ENCODE measurements at places on chromosomes 2 and 18.

DNA sequence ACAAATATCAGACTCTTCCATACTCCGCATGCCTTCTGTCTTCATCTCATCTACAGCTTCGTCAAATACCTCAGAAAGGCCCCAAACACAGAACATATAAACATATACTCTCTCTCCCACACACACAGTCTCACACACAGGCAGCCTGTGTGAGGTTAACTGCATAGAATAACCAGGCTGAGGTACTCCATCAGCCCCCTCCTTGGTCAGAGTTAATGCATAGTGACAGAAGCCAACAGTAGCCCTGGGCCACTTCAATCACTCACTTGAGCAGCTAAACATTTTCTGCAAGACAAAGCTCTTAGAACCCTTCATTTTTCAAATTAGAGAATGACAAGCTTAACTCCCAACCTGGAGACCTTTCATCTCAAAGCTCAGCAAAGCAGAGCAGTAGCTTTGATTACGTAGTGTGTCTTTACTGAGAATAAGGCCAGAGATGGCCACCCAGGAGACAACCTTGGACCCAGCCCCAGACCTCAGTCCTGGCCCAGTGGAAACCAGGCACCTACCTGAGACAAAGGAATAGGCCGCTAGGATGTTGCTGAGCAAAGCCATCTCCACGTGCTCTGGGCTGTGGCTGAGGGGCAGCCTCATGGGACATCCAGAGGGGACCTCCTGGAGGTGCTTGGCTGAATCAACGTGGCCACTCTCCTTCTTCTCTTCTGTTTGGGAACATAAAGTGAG is 43.0 kb downstream of the EVA1A start:
- DNase-seq, result no peak

- DNase-seq, result no peak
Observed at GRCh38 chr2:28239207-28239606, 153.5 kb upstream of the FOSL2 start.

DNA sequence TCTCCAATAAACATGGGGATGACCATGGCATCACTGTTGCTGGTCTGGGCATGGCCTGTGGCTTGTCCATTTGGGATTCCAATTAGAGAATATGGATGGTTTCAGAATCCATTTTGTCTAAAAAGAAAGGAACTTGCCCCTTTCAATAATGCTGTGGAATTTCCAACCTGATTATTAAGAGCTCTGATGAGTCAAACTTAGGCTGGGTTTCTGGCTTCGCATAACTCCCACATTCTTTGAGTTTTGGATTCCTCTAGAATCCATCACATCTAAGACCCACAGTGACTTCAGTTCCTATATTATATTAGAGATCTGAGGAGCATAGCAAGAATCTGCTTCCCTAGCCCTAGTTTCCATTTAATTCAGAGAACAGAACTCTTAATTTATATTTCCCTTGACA is 531.5 kb downstream of the TNS1 start:
- no peak for DNase-seq

DNA sequence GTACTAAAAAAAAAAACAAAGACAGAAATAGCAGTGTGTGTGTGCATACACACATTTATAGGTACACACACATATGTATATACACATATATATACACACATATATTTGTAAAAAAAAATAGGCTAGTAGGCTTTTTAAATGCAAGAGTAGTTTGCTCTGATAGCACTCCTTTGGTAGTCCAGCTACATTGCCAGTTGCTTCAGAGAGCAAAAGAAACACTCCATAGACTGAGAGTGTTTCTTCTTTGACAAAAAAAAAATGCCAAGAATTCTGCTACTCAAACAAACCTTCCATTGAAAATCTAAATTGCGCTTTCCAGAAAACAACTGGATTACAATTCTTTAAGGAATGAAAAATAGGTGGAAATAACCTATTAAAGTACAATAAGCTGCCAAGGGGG is 365.9 kb upstream of the GALNT5 start:
- DNase-seq, result no peak

DNA sequence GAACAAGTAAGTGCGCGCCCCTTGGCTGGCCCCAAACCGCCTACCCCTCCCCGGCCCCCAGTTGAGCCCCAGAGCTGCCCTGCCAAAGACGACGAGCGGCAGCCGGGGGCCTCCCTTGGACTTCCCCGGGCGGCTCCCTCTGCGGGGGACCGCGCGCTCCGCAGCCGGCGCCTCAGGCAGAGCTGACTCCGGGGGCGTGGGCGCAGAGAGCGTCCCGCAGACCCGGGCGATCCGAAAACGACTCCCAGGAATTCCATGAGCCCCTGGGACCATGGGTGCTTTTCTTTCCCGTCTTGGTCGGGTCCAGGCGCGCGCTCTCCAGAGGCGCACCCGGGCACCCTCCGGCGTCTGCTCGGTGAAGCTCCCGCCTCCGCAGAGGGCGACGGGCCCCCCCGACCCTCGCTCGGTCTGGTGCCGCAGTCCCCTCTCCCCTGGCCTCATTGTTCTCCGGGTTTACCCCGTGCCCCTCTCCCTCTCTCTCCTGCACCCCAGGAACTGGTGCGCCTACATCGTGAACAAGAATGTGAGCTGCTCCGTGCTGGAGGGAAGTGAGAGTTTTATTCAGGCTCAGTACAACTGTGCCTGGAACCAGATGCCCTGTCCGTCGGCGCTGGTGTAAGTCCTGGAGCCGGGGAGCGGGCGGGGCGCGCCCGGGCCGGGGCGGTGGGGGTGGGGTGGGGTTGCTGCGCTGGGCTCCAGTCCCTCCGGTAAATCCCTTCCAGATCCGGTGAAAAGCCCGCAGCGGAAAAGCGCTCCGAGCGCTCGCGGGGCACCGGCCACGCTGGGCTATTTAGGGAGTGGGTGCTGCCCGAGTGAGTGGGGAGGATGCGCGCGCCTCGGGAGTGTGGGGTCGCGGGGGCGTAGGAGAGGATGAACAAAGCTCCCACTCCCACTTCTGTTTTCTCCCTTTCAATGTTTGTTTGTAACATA is 776 bp downstream of the EMILIN2 start:
- peak; percentile 73 for DNase-seq

DNA sequence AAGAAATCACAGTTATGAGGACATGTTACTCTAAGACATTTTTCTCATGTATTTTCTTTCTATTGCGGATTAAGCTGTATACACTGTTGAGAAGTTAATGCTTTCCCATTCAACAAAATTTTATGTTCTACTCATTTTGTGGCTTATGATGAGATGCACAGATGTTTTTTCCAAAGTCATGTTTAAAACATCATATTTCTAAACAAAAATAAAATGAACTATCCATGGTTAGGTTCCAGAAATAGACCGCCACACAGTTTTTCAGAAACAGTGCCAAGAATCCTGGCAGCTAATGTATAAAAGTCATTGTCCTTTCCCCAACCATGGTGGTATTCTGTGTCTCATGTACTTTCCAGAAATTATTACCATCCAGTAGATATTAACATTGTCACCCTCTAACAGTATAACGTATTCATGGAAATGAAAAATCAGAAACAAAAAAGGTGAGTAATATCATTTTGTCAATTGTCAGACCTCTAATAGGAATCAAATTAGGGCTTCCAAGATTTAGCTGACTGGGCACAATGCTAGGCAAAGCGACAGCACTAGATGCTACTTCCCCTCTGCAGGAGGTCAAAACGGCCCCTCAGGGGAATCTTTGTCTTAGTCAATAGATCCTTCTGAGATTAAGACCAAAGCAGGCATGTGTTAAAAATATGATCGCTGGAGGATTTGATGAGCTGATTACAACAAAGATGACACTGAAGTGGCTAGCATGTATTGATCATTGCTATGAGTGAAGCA is 54.4 kb upstream of the ZNF397 start:
- DNase-seq, result no peak

DNA sequence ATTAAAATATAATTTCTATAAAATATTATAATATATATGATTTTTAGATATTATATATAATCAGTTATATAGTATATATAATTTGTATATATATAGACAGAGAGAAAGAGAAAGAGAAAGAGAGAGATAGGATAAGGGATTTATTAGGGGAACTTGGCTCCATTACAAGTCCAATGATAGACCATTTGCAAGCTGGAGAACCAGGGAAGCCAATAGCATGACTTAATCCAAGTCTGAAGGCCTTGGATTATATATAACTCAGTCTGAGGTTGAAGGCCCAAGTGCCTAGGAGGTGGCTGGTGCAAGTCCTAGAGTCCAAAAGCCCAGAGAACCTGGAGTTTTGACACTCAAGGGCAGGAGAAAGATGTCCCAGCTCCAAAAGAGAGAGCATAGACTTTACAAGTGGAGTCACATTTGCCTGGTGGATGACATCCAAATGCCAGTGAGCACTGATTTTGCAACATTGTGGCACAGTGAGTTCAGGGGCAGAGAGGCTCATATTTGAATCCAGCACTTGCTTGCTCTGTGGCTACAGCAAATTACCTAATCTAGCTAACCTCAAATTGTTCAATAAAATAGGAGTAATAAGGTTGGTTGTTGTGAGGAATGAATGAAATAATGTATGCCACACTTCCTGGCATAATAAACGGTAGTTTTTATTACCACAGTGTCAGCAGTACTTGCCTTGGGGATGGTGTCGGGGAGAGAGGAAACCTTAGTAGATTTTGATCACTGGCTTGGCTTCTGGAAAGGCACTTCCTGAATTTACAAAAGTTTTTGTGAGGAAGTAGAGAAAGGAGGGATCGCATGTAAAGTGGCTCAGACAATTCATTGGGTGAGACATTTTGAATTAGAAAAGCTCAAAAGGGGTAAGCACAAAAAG is 69.6 kb upstream of the CD28 start:
- DNase-seq, result no peak

DNA sequence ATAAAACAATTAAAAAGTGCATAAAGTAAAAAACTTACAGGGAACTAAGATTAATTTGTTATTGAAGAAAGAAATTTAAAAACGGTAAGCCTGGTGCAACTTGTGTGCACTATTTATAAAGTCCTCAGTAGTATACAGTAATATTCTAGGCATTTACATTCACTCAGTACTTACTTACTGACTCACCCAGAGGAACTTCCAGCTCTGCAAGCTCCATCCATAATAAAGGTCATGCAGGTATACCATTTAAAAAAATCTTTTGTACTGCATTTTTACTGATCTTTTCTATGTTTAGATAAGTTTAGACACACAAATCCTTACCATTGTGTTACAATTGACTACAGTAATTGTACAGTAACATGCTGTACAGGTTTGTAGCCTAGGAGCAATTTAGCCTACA is 51.5 kb upstream of the NXPH2 start:
- DNase-seq, result no peak

- DNase-seq, result no peak
Observed at GRCh38 chr2:11080253-11081115, 74.8 kb upstream of the SLC66A3 start.

GRCh38 chr2:218858138-218858445 is 1.5 kb upstream of the WNT6 start:
- no peak for DNase-seq

DNA sequence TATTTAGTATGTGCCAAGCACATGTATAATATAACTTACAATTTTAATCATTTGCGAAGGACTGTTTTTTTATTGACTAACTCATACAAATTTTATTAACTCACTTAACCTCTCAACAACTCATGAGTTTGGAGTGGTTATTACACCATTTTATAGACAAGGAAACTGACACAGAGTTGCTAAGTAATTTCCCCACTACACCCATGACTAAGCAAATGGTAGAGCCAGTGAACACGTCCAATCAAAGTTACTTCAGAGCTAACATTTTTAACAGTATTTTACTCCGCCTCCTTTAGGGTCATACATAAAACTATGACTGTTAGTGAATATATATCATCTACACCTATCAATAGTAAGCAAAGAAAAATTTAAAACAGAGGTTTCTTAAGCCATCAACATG is 556.7 kb upstream of the FSIP2 start:
- no peak for DNase-seq

GRCh38 chr18:54119524-54120019 is 104.9 kb downstream of the MBD2 start:
- no peak for DNase-seq

DNA sequence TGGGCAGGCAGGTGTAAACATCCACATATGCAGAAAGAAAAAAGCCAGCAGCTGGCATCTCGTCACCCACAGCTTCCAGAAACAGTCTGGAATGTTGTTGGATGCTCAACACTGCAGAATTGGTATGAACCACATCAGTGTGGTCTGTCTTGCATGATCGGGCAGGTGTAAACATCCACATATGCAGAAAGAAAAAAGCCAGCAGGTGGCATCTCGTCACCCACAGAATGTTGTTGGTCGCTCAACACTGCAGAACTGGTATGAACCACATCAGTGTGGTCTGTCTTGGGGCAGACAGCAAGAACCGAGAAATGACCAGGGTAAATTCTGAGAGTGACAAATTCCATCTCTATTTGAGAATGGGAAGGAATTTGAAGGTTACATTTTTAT is 39.6 kb downstream of the DOCK10 start:
- DNase-seq, result no peak

DNA sequence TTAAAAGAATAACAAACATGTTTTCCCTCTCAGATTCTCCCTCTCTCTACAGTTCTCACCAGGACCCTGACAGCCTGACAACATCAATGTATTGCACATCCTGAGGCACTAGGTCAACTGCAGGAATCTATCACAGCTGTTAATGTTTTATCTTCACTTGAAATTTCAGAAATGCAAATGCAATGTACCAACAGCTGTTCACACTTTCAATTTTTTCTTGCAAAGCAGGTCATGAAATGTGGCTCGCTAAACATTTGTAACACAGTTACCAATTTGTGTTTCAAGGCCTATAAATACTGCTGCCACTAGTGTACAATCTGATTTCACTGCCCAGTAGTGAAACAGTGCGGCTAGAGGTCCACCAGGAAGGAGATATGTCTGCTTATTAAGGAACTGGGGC is 147.8 kb downstream of the EXOC6B start:
- DNase-seq, result no peak

GRCh38 chr18:36124841-36125240 is 4.3 kb downstream of the SLC39A6 start:
- no peak for DNase-seq

DNA sequence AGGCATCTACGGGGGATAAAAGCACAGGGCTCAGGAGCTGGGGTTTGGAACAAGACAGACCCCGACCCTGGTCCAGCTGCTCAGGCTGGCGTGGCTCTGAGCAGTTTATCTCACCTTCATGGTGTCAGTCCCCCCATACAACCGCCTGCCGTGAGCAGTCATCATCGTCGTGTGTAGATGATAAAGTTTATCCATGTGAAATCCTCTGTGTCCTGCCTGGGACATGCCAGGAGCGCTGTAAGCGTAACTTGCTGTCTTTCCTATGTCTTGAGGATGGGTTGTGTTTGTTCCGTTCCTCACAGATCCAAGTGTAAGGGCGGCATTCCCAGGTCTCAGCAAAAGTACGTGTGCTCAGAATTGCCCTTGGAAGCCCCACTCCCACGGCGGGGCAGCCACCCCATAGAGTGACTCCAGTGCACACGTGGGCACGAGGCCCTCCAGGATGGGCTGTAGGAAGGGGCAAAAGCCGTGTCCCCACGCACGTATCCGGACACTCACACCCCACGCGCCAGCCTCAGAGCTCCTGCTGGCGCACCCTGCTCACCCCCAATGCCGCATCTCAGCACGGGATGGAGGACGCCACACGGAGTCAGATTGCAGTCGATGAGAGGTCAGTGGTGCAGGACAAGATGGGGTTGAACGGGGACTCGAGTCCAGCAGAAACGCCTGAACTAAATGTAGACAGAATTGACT is 50.9 kb downstream of the ADI1 start:
- no peak for DNase-seq

Data from activated CD8-positive, alpha-beta memory T cell treated with anti-CD3 and anti-CD28 coated beads, Interleukin-2, amount 50 U/mL, for 48 hours (primary cell).